NCI-H2081 treated with DMSO at 0.1 percent for 48 hours (cell line): ENCODE measurements at places on chromosomes 5 and 9.

GRCh38 chr9:21770871-21771560, 31.4 kb upstream of the MTAP start:
- no peak for DNase-seq

DNA sequence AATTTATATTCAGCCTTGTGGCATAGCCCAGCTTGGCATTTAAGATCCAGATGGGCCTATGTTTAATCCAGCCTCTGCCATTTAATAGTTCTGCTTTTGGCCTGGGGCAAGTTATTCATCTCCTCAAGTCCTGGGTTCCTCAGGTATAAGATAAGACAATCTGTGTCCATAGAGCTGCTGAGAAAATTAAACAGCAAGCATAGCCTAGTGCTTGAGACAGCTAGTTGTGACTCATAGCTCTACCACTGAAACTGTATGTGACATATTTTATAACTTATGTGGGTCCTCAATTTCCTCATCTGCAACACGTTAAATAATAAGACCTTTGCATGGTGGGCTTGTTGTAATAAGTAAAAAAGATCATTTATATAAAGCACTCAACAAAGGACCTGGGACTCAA, 53.3 kb upstream of the ATP10B start:
- DNase-seq = no peak

DNA sequence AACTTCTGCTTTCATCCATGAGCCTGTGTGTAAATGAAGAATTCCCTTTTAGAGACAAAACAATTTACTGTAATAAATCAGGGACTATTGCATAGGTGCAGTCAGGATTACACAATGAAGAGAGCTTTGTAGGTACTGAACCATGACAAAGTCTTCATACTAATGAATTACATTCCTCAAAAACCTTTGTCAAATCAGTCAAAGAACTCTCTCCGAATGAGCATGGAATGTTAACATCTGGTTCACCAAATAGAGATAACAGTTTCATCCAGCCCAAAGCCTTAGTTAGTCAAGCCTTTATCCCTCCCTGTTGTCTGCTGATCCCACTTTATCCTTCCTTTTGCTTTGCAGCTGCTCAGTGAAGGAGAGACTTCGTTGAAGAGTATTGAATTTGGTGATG, 62.9 kb upstream of the DMRTA1 start:
- DNase-seq = no peak

- DNase-seq = no peak
Measured at GRCh38 chr5:141787376-141787775, 90.8 kb downstream of the PCDH1 start.

DNA sequence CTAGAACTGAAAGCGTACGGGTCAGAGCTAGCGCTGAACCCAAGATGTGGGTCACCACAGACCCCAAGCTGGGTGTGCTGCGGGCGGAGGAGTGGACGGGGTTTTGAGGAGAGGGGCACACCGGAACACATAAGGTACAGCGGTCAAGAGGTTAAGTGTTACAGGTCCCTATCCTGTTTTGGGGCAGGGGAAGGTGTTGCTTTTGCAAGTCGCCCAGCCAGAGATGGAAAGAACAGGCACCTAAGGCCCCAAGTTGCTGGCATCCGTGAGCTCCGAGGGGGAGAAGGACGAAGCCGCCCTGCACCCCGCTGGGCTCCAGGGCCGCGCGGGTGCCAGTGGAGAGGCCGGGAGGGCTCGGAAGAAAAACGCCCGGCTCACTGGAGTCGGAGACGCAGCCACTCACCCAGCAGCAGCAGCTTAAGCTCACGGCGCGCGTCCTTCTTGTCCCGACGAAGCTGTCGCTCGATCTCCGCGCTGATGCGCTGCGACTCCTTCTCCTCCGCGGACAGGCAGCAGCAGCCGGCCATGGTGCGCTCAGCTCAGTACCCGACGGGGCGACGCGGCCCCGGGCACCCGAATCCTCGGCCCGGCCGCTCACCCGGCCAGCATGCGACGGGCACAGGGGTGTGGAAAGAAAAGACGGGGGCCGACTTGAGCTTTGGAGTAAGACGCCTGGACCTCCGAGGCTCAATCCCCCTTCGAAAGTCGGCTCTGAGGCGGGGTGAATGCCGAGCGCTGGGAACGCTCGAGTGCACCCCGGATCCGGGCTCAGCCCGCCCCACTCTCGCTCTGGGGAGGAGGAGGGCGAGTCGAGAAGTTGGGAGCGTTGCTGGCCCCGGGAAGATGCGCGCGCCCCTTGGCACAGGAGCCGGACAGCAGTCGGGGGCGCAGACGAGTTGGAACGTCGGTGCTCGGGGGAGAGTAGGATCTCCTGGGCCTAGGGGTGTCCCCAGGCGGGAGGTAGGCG, 572 bp downstream of the GNA14 start:
- DNase-seq = no peak

- no peak for DNase-seq
Measured at GRCh38 chr5:50553560-50553984, 112.5 kb upstream of the EMB start.

DNA sequence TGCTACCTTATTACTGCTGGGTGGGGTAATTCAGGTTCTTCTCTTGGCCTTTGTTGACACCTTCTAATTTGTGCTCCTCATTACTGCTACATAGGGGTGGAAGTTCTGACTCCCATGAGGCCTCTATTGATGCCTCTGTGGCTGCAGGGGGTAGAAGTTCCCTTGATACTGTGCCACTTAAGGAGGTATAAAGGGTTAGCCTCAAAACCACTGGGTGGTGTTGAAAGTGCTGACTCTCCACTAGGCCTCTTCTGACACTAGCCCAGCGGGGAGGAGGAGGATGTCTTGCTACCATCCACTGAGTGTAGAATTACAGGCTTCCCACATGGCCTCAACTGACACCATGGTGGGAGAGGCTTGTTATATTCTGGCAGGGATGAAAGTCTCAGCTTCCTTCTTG, 36.7 kb upstream of the CCDC112 start:
- no peak for DNase-seq

GRCh38 chr5:122120957-122121356, 8.4 kb upstream of the ZNF474 start:
- no peak for DNase-seq

- DNase-seq = no peak
Measured at GRCh38 chr5:14870337-14871213, 1.0 kb downstream of the ANKH start.

- DNase-seq = no peak
Measured at GRCh38 chr9:128148509-128149000, 698 bp upstream of the LCN2 start.

DNA sequence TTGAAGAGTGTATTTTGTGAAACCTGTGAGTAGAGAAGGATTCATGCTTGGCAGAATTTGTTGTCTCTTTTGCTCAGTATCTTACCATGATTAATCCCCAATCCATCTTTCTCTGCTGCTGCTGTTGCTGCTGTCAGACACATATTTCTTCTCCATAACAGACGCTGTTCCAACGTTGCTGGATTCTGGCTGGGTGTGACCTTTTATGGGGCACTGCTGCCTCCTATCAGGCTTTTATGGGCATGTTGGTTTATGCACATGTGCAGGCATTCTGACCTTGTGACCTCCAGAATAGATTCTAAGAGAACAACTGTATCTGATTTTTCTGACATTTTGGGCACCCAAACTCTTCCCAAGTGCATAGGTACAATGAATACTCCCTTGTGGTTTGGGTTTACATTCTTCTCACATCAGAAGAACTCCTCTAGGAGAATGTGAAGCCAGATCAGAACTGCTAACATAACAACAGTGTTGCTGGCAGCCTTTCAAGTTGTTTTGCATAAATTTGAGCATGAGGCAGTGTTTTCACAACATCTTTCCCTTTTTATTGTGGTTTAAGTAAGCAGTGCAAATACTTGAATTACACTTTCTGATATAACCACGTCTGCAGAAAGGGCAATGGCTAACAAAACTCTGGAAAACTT, 9.2 kb upstream of the ISL1 start:
- no peak for DNase-seq

GRCh38 chr5:107426209-107426608, 244.5 kb downstream of the EFNA5 start:
- no peak for DNase-seq

GRCh38 chr9:3992924-3993323, 306.9 kb downstream of the GLIS3 start:
- no peak for DNase-seq

GRCh38 chr9:8346296-8346695, 546.7 kb upstream of the DMAC1 start:
- DNase-seq = no peak

- DNase-seq = no peak
Measured at GRCh38 chr5:5313101-5313635, 109.3 kb upstream of the ICE1 start.

DNA sequence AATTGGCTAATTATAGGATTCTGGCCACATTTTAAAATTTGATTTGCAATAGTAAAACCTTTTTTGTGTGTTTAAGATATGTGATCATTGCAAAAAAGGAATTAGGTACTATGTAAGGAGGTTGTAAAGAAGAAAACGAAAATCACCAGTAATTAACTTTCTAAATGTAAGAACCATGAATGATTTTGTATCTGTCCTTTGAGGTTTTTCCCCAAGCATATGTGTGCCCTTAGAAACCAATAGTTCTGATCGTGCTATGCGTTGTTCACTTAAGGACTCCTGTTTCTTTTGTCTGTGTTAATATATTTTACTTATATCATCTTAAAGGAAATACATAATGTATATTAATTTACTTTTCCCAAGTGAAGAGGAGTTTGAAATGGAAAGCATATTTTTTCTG, 410.2 kb downstream of the PSAT1 start:
- no peak for DNase-seq

GRCh38 chr9:98861781-98862504, 54.5 kb downstream of the GALNT12 start:
- no peak for DNase-seq

- no peak for DNase-seq
Measured at GRCh38 chr5:60161340-60161934, 267.9 kb upstream of the PDE4D start.

GRCh38 chr9:90787771-90788460, 13.7 kb upstream of the SYK start:
- DNase-seq = no peak

DNA sequence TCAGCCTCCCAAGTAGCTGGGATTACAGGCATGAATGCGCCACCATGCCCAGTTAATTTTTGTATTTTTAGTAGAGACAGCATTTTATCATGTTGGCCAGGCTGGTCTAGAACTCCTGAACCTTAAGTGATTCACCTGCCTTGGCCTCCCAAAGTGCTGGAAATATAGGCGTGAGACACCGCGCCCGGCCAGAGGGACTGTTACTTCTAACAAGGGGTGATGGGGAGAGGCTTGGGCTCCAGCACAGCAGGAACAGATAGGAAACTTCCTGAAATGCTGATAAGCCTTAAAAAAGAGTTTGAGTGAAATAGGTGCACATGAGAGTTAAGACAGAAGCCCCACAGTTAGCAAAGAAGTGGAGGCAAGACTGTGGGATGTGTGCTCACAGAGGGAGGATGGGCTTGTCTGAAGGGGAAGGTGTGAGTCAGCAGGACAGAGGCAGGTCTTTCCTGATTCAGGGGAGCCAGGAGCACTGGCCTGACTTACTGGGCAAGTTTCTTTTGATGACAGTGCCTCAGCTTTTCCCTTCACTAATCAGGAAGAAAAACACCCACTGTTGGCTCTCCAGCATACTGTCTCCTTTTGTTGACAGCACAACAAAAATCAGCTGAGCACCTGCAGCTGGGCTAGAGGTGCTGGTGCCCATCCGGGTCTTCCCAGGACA, 68.4 kb downstream of the RAD23B start:
- no peak for DNase-seq
